ENCODE measurements at places on chromosomes 3 and 15. TPM values are rescaled to one million over a fixed set of nuclear protein-coding genes. Genes with fewer than 3 reads are reported as not detected.

TERC gene
- total RNA-seq: 748 TPM

DNA sequence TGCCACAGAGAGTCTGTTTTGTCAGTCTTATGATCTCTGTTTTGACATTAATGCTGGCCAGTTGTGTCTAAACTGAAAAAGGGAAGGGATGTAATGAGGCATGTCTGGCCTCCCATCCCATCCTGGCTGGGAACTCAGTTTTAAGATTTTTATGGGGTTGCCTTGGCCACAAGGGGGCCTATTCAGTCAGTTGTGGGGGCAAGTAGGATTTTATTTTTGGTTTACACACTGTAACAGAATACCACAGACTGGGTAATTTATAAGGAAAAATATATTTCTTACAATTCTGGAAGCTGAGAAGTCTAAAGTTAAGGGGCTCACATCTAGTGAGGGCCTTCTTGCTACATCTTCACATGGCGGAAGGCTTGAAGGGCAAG, 129.8 kb downstream of the TMEM108 start:
- no peak for DNase-seq

- DNase-seq: peak; percentile 49
Observed at GRCh38 chr3:4977001-4977852, 2.0 kb upstream of the BHLHE40 start.

- DNase-seq: no peak
Observed at GRCh38 chr15:40768521-40769273, 1.1 kb upstream of the C15orf62 start.

P2RY1 gene
- 1.0 TPM for total RNA-seq

PPM1L gene
- total RNA-seq: 19.2 TPM

MITF gene
- not detected for total RNA-seq

DNA sequence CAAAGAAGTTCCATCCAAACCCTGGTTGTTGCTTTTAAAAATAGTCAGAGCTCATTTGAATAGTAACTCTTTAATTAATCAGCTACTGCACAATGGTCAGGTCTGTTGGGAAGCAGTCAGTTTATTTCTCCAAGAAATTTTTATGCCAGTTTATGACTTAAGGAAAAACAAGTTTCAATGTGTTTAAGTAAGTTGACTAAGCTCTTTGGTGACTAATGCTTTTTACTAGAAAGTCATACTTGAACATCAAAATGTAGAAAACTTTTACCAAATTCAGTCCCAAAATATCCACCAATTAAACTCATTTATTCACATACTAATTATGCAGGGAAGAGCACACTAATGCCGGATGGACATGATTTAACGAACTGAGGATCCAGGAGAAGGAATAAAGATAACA, 22.1 kb downstream of the PRICKLE2 start:
- no peak for DNase-seq

IQCF5 gene
- total RNA-seq: not detected

GRCh38 chr3:48563382-48563918, at the start of gene UCN2:
TSS of gene UCN2 (minus strand) at chr3:48563781. CDS start at chr3:48563124, 657 bp downstream.
- no peak for DNase-seq

DNA sequence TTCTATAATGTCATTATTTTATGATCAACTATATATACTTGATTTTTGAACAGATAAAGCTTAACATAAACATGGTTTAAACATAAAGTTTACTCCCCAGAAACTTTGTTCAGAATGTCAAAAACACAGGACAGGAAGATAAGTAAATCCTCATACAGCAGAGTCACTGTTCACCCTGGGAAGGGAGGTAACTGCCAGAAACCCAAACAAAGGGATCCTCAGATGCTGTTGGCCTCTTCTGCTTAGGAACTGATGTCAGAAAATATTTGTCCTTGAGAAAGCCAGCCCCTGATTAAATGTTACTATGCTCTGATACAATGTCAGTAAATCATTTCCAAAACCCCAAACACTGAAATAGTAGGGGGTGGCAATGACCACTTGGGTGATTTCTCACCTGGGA, 185.3 kb downstream of the TJP1 start:
- no peak for DNase-seq

- no peak for DNase-seq
Observed at GRCh38 chr15:89379251-89379695, 44.6 kb upstream of the POLG start.

CCR3 gene
- not detected for total RNA-seq

SLC6A20 gene
- 8.3 TPM for total RNA-seq

EPHB1 gene
- not detected for total RNA-seq

DNA sequence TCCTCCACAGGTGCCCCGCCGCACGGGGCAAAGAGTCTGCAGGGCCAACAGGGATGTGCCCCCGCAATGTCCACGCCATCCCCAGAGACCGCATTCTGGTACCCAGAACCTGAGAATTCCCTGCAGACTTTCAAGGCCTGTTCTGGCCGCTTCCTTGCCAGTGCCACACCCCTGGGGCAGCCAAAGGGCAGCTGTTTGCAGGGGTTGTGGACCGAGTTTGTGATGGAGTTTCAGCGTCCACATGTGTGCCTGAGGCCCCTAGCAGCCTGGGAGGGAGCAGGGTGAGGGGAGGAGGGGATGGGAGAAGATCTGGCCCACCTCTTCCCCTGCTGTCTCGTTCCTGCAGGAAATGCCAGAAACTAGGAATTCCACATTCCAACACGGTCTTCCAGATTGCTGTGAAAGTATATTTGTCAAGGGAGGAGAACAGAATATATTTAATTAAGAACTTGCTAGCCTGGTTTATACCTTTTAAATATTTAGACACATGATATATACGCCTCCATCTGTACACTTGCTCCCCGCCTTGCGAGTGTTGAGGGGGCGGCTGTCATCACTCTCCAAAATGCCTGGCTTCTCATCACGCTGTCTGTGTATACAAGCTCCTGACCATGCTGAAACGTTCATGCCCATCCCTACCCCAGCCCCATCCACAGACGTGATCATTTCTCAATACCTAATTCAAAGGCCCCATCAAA, 31.1 kb upstream of the RASA2 start:
- no peak for DNase-seq

- no peak for DNase-seq
Observed at GRCh38 chr3:192122832-192123594, 604.3 kb downstream of the FGF12 start.

DNA sequence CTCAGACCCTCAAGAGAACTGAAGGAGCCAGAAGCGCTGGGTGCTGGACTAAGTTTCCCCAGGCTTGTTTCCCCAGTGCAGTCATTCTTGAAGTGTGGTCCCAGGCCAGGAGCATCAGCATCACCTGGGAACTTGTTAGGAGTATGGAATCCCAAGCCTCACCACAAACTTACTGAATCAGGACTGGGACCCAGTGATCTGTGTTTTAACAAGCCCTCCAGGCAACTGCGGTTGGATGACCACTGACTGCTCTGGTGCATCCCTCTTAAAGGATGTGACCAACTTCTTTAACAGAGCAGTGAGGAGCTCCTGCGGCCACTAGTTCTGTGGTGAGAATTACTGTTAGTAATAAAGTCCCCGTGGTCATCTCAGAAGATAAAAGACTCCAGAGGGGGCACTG, 62.4 kb upstream of the DAZL start:
- no peak for DNase-seq

- DNase-seq: no peak
Observed at GRCh38 chr3:147397155-147397874, 9.0 kb downstream of the ZIC4 start.

PLA2G4B gene
- 3.7 TPM for total RNA-seq

NEK10 gene
- total RNA-seq: 2.8 TPM

GRCh38 chr15:78682693-78683410, 41.8 kb upstream of the CHRNB4 start:
- DNase-seq: no peak

CPNE9 gene
- total RNA-seq: not detected

- peak; percentile 40 for DNase-seq
Observed at GRCh38 chr3:182717216-182717615, 76.1 kb upstream of the ATP11B start.

DNA sequence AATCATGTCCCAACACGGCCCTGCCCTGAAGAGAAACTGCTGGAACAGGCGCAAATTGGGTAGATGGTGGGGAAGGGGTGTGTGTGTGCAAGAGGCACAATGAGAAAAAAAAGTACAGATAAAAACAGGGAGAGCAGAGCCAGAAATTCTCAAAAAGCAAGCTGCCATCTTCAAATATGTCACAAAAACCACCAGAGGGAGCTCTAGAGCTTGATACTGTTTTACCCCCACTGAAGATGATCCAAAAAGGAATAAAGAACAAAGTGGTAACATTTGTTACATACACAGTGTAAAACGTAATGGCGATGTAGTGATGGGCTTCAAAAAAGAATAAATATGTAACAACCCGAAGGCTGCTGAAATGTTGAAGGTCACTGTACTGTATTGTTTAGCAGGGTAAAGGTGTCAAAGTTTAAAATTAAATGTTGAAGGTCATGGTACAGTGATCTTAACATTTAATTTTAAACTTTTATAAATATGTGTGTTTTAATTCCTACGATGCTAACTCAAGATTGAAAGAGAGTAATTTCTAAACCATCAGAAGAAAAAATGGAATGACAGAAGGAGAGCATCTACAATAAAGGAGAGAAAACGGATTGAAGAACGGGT, 6.0 kb downstream of the SNRPA1 start:
- peak; percentile 64 for DNase-seq

GRCh38 chr3:174072675-174073074, 675.1 kb downstream of the NLGN1 start:
- no peak for DNase-seq

GRCh38 chr3:113013593-113013992, 22.8 kb downstream of the GTPBP8 start:
- no peak for DNase-seq

EBLN2 gene
- 2.7 TPM for total RNA-seq

CIB1 gene
- total RNA-seq: 165 TPM

- no peak for DNase-seq
Observed at GRCh38 chr3:45608885-45609284, 14.3 kb downstream of the LIMD1 start.

DNA sequence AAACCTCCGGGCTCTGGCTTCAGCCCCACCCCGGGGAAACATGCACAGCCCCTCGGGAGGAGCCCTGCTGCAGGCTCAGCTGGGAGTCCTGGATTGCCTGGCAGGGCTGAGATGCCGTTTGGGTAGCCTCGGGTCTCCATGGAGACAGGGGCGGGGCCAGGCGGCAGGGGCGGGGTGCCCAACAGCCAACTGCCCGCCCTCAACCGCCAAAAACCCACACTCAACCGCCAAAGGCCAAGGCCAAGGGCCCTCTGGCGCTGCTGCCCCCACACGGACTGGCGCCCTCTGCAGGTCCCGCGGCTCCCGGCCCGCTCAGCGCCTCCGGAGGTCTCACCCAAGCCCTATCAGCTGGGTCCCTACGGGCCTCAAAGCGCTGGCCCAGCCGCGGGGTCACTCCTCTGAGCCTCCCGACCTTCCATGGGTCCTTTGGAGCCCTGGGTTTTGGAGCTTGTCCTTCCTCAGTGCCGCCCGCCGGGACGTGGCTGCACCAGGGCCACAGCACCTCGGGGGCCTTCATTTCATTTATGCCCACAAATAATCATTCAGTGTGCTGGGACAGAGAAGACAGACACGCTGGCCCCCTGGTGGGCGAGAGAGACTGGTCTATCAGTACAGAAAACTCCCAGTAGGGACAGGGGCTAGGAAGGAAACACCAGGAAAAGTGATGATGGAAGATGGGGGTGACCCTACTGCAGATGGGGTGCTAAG, 33.5 kb upstream of the ACAD9 start:
- peak; percentile 40 for DNase-seq

DNA sequence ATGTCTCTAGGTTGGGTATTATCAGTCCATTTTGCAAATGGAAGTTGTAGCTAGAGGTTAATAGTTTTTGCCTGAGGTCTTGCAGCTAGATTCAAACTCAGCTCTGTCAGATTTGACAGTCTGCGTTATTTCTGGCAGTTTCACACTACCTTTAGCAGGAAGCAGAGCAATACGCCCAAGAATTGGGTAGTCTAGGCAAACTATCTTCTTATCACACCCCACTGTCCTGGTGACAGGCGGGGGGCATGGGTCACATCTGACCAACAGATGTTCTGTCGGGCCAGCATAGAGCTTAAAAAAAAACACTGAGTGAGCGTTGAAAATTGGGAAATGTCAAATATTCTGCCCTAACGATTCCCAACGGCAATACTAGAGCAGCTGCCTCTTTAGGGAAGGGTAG, 5.7 kb downstream of the GPR160 start:
- no peak for DNase-seq

- DNase-seq: no peak
Observed at GRCh38 chr3:188868803-188869202, 303.0 kb upstream of the TPRG1 start.

GRCh38 chr3:143551761-143552160, 296.5 kb downstream of the SLC9A9 start:
- DNase-seq: no peak

GRCh38 chr3:182755712-182756111, 37.6 kb upstream of the ATP11B start:
- no peak for DNase-seq

DNA sequence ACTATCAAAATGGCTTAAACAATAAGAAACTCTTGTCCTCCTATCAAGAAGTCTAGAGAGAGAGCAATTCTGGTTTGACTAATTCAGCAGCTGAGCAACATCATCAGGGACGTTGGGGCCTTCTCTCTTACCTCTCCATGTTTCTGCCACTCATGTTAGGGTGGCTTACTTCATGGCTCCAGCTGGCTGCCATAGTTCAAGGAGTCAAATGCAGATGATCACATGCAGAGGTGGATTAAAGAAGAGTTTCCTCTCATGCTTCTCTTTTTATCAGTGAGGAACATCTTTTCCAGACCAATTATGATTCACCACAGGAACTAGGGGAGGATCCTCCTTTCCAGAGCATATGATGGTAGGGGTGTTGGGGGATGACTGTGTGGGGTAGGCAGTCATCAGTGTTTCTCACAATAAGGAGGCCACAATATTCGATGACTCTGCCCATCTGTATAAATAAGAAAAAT, 45.5 kb downstream of the NEK11 start:
- no peak for DNase-seq

GRCh38 chr15:47829667-47830066, 112.4 kb downstream of the SEMA6D start:
- no peak for DNase-seq

DNA sequence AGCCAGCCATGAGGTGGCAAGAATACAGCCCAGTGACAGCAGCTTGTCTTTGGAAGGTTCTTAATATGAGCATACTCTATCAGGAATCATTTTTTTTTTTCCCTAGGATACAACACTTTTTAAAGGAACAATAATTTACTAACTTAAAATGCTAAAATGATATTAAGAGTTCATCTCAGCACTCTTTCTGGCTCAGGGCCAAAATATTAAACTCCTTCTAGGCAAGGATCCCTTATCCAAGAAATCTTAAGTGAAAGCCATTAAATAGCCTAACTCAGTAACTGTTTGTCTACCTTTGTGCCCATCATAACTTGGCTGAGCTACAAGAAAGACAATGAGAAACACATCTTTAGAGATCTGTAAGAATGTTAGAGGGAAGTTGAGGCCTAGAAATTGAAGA, 529.5 kb upstream of the TGFBR2 start:
- DNase-seq: no peak

GRCh38 chr15:79862191-79862590, 34.6 kb downstream of the MTHFS start:
- no peak for DNase-seq
